SHP77 treated with DMSO at 0.1 percent for 48 hours (cell line): ENCODE measurements at places on chromosomes 1 and 21.

DNA sequence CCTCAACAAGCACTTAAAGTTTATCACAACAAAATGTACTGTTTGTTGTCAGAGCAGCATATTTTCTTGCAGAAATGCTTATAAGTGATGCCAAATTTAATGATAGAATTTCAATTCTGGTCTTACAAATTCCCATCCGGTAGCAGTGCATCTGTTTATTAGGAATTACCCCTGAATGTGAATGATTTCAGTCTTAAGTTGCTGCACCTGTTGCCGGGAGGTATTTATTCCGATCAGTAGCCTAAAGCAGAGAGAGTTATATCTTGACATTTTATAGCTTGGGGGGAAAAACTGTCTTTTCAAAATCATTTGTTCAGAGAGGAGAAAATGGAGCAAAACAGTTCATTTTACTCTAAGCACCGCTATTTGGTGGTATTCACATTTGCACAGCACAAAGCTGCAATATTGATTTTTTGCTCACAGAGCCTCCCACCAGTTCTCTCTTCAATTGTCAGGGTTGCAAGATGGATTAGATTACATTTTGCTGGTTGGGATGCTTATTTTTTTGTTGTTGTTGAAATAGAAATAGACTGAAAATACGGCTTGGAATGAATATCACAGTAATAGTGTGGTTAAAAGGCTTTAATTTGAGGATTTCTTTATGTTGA is 98.6 kb downstream of the ADGRL2 start:
- DNase-seq, result no peak

DNA sequence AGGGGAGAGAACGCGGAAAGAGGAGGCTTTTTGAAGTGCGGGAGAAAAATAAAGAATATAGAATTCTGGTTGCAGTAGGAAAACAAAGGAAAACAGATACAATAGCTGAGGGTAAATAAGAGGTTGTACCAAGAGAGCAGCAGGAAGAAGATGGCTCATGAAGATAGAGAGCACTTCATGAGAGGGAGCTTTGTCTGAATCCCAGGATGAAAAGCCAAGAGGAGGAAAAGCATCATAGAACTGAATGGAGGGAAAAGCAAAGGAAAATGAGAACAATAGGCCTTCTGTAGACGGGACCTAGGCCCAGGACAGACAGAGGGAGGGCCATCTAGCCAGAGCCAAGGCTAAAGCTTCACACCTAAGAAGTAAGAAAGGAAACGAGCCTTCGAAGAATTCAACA is 49.5 kb downstream of the ATP6V1G3 start:
- no peak for DNase-seq

GRCh38 chr21:33963848-33964555 is 48.4 kb upstream of the ATP5PO start:
- DNase-seq, result no peak

GRCh38 chr1:21508580-21509350 is 458 bp upstream of the ALPL start:
- DNase-seq, result no peak

GRCh38 chr21:35448876-35449599 is 399.9 kb upstream of the RUNX1 start:
- no peak for DNase-seq

DNA sequence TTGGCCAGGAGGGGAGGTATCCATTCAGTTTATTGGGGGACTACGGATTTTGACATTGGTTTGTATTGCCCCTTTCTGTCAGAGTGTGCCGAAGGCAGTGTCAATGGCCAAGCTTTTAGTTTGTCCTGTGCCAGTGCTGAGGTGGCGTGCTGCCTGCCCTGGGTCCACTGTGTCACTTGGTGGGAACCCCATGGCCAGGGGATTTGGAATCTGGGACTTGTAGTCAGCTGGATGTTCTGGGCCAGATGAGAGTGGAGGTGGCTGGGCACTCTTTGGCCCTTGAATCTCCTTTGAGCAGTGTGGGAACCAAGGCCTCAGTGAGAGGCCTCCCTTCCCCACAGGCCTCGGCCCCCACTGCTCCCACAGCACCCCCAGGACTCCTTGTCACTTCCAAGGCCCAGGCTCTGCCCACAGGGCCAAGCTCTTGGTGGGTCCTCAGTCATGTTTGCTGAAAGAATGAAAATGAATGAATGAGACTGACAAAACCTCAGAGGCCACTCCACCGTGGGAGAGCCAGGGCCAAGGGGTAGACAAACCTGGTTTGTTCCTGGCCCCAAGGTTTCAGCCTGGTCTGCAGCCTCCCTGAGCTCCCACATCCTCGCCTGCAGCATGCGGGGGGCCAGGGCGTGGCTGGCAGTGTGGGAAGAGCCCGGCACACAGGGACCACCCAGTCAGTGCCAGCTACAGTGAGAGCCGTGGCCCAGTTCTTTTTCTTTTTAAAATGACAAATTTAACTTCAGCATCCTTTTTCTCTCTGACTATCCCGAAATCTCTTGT is 412.2 kb downstream of the MATN1 start:
- no peak for DNase-seq

GRCh38 chr1:26280333-26281042 is 602 bp downstream of the SH3BGRL3 start:
- no peak for DNase-seq

DNA sequence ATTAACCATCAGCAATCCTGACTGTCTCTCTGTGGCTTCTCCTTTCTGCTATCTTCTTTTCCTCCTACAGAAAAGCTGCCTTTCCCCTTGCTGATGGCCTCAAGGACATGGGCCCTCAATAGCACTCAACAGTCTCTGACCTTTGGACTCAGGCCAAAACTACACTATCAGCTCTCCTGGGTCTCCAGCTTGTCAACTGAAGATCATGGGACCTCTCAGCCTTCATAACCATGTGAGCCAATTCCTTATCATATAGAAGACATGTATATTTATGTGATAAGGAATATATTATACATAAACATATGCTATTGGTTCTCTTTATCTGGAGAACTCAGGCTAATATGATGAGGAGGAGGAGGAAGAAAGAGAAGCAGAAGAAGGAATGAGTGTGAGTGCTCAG is 91.8 kb upstream of the GJB5 start:
- DNase-seq, result no peak

- no peak for DNase-seq
These were observed 48.6 kb downstream of the KCNC4 start for GRCh38 chr1:110258734-110259133.

GRCh38 chr1:64084451-64084850 is 119.0 kb upstream of the UBE2U start:
- DNase-seq, result no peak

DNA sequence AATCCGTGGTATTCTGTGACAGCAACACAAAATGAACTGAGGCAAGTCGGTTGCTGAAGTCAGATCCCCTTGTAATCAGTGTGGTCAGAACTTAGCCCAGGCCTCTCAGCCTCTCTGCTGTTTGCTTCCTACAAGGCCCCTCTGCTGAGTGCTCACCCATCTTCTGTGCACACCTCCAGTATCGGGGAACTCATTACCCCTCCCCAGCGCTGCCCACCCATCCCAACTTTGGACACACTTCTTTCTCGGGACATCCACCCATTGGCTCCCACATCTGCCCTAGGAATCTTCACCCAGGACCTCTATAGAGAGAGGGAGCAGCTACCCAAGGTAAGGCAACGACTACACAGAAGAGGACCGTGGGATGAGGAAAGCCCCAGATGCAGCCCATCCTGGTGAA is 217.5 kb downstream of the MATN1 start:
- no peak for DNase-seq

- DNase-seq, result no peak
These were observed 11.8 kb upstream of the USP1 start for GRCh38 chr1:62425041-62425440.

DNA sequence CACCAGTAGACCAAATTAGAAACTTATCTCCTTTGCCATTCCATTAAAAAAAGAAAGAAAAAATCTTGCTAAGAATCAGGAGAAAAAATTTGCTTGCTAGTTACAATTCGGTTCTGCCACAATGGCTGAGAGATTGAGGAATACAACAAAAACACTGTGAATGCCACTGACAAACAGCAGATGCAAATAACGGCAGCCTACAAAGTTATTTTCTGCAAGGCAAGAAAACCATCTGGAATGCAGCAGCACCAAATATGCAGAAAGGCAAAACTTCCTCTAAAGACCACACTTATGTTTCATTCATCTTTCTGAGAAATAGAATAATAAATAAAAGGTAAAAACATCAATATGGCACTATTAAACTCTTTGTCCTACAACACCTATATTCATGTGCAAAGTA is 75.7 kb downstream of the ENAH start:
- DNase-seq, result no peak

DNA sequence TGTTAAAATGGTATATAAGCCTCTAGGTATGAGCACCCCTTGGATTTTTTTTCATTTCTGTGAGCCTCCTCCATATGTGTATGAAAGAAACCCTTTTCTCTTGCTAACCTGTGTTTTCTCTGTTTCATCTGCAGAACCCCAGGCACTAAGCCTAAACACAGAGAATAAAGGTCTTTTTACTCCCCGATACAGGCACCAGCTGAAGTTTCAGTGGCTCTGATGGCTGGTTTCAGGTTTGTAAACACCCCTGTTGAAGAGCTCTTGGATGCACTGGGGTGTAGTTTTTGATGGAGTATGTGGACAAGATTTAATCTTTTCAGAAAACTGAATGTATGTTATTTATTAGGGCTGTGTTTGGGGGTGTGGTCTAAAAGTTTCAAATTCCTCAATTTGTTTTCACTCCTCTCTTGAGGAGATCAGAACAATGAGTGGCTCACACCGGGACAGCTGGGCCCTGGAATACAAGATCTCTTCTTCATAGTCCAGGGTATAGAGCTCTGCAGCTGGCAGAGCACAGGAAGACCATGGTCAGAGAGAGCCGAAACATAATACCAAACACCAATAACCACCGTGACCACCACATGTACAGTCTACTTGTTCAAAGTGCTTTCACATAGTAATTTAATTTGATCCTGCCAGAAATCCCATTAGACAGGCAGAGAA is 50.2 kb upstream of the VTCN1 start:
- no peak for DNase-seq

- peak; percentile 27 for DNase-seq
These were observed 407.3 kb downstream of the MATN1 start for GRCh38 chr1:30316056-30316455.

DNA sequence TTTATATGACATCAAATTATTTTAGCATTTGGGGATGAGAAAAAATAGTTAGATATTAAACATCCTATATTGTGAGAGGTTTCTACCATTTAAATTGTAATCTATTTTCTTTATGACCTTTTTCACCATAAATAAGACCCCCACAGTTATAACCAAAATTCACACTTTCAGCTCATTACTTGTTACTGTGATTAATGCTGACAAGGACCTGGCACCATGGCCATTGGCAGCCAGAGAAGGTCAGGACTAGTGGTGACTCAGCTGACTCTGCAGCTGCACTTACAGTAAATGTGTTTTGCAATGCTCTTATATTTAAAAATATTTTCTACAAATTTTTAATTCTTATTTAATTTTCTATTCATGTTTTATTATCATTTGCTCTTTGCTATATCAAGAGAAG is 133.3 kb upstream of the C1orf105 start:
- DNase-seq, result no peak

GRCh38 chr1:26190373-26190987 is at the start of gene CATSPER4:
Gene CATSPER4 (plus strand): TSS chr1:26190602. CDS start chr1:26190628, 26 bp downstream.
- DNase-seq, result no peak

GRCh38 chr1:152328801-152329391 is 3.9 kb upstream of the FLG start:
- DNase-seq, result no peak
